GM04504 (cell line): ENCODE measurements at places on chromosomes 5 and 9.

DNA sequence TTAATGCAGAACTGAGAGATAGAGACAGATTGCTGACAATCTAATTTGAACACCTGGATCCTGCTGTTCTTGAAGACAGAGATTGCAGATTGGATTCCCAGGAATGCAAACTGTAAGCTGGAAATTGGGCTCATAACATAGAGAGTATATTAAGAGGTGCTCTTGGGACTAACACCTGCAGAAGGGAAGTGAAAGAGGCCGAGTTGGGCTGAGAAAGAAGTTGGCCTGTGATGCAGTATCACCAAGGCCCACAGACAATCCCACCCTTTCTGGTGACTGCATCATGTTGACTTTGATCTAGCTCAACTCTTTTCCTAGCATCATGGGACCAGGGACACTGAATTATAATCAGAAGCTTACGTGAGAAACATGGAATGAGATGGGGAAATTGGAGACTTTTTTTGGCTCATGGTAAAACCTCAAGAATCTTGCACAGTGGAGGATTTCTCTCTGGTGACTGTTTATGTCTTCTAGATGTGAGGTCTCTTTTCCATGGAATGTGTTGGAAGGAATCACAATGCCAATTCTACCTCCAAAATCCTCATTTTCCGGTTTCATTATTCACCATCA, 36.5 kb upstream of the NUDT12 start:
- peak; percentile 18 for DNase-seq

- DNase-seq = peak; percentile 11
Measured at GRCh38 chr5:180209137-180209581, at the start of gene RASGEF1C. Gene RASGEF1C, minus strand, starts transcription at chr5:180209211. Its CDS starts 71,159 bp downstream, at chr5:180138052.

DNA sequence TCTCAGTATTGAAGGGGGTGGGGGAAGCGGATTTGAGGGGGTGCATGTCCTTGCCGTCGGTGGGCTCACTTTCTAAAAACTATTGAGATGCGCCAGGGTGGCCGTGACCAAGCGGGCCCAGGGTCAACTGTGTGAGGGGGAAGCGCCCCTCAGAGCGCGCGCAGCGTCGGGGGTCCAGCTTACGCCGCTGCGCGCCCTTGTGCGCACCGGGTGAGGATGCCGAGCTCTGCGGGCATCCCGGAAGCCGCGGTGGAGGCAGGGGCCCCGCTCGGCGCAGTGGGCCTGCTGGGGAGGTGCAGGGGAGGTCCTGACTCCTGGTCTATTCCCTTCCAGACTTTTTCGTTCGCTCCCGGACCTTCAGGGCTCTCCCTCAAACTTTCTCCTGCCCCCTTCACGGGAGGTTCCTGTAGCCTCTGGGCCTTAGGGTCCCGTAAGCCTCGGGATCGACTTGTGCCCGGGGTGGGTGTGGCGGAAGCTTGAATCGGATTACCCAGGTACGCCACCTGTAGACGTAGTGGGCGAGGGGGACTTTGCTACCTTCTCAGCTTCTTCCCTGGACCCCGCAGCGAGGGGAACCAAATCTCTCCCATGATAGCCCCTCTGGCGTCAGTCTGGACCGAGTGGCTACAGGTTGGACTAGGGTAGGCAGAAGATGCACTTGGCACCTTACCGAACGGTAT, 2.5 kb upstream of the PRDM6 start:
- DNase-seq = no peak

DNA sequence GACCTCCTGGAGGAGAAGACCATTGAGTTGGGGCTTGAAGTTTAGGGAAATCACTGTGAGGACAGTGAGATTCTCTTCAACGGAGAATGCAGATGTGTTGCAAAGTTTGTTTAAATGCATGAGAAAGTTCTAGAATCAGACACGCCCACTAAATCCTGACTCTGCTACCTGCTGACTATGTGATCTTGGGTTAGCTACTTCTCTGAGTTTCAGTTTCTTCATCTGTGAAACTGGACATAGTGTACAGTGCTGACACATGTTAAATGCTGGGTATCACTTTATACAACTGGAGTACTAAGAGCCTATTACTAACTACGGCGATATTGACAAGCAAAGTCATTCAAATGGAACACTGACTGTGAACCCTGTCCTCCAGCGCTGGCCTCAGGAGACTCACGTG, 255.5 kb downstream of the HSPA4 start:
- no peak for DNase-seq

DNA sequence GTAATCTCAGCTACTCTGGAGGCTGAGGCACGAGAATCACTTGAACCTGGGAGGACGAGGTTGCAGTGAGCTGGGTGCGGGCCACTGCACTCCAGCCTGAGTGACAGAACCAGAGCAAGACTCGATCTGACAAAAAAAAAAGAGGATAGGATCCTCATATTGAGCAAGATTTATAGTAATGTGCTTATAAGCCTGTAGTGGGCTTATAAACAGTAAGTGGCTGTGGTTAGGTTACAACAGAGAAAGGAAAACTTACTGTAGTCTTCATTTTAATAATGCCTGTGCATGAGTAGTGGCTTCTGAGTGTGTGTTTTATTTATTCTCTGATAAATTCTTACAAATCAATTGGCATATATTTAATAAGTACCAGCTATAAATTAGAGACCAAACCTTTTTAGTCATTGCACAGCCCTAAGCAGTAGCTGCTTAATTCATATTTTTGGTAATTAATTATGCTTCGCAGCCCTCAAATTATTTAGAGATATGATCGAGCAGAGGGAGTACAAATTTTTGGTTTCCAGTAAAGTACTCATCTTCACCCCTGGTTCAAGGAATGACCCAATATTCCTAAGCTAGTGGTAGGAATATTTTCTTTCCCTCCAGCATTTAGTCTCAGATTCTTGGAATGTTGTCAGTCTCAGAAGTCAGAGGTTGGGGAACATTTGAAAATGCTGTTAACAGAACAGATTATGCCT, 73.8 kb upstream of the KLF9 start:
- no peak for DNase-seq

DNA sequence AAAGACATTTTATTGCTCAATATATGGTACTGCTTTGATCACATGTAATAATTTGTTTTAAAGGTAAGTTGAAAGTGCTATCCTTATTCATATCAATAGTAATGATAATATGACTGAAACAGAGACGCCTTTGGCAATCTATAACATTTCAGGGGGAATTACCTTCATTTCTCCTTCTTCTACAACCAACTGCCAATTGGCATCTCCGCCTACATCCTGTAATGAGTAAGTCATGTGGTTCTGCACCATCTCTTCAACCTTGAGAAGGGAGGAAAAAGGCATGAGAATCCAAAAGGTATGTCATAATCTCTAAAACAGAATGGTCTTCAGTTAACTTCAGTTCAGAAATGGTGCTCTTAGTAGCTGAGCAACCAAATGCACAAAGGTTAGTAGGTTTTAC, 52.4 kb downstream of the HMGCR start:
- DNase-seq = no peak

DNA sequence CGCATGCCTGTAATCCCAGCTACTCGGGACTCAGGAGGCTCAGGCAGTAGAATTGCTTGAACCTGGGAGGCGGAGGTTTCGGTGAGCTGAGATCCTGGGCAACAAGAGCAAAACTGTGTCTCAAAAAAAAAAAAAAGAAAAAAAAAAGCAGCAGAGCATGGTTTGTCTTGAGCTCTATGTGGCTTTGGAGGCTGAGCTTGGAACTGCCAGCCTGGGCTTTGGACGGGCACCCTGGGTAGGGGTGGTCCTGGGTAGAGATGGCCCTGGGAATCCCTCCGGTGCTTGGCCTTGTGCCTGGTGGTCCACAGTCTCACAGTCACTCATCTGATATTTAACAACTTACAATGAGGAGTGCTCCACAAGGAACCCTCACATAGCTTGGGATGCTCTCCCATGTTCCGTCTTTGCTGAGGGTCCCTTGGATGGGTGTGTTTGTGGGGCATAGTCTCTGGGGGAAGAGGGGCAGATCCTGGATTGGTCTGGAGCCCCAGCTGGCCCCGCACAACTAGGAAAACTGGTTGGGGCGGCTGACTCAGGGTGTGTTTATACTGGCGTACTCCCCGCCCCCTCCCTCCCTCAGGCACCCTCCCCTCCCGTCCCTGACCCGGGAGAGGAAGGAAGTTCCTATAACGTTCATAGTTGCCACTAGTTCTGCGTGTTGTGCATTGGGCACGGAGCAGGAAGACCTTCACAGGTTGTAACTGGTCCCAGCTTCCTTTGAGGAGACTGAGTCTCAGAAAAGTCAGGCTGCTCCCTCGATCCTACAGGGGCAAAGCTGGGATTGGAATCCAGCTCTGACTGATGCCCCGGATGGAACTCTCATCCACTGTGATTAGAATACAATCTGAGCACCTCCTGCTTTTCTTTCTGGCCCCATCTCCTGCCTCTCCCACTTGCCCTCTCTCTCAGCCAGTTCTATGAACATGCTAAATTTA, 11.2 kb downstream of the IER5L start:
- DNase-seq = peak; percentile 67

DNA sequence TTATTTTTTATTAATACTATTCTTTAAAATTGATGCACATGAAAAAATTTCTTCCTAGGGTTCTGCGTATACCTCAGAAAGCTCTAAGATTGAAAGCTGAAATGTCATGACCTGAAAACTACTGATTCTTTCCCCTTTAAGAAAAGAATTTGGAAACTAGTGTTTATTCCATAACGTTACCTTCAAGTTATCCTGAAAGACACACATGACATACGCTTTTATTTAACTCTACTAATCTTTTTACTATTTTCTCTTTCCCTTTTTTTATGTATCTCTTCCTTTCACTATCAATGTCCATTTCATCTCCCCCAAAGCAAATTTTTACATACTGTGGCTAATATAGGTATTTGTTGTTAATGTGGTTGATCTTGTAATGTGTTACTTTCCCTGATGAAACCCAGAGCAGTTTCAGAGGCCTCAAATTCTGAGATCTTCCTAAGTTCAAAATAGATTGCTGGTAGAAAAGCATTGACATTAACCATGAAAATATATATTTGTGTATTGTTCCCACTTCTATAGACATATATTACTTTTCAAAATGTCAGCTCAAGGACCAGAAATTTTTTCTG, 7.4 kb downstream of the NIPBL start:
- no peak for DNase-seq

GRCh38 chr9:34134521-34134920, 8.0 kb upstream of the DCAF12 start:
- no peak for DNase-seq

DNA sequence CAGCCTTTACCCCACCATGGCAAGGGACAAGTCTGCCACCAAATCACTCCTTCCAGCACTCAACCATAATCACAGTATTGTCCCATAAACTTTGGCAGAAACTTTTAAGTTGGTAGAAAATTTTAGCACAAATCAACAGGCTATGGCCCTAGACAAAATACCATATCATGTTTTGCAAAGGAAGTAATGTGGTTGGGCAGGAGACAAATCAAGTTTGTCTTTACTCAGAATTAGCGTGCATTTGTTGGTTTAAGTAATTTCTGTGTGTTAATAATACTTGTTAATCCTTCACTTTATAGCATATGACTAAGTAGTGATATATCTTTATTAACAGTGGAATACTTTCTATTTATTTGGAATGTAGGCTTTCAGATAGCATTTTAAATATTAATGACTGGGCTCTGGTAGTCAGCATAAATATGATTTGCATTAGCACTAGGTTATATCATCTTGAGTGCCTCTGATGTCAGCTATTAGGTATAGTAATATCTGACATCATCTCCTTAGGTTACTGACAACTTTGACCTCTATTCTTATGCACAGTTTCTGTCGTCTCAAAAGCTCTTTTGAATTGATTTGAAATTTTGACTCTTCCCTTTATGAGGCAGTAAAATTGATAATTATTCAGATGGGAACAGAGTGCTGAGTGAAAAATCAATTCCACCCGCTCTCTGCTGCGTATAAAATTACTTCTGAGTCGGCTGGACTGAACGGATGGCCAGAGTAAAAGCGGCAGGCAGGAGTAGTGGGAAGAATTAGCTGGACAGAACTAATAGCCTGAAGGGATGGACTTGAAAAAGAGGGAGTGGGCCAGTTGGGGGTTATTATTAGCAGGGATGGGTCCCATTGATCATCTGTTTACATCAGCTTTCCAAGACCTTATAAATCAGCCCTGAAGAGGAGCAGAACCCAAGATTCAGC, 40.1 kb upstream of the TLX3 start:
- no peak for DNase-seq
